Brain pericyte (primary cell): ENCODE measurements at places on chromosomes 4 and X.
A peak's percentile ranks its signal among the peaks of the same experiment; 100 is the strongest.

DNA sequence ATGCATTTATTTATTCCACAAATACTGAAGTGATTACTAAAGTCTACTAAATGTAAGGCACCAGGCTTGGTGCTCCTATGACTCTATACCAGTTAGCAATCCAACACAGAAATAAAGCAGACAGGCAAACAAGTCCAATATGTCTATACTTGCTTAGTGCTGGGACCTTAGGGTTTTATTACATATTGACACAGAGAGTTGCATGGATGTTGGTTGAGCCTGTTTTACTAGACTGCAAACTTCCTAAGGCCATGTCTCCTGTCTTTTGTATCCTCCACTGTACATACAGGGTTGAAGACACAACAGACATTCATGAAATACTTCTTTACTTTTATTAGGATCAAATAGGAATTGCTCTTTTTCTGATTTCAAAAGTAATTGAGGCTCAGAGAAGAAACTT is 69.0 kb downstream of the LNX1 start:
- DNase-seq = no peak

- no peak for DNase-seq
Observed at GRCh38 chrX:118346258-118347094, 570 bp downstream of the WDR44 start.

DNA sequence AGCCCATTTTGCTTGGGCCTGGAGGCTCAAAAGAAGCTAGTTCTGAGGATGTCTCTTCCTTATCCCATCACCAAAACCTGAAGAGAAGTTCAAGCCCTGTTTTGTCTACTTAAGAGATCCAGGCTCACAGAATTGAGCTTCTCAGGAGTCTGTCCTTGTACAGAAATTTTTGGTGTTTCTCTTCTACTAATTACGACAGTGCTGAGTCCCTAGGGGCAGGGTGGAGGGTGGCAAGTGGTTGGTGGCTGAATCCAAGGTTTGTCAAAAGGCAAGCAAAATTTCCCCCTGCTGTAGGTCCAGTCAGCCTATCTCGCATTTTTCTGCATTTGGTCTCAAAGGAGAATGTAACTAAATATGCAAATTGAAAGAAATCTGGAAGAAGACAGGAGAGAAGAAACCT is 377.9 kb downstream of the SMARCA1 start:
- DNase-seq = no peak

DNA sequence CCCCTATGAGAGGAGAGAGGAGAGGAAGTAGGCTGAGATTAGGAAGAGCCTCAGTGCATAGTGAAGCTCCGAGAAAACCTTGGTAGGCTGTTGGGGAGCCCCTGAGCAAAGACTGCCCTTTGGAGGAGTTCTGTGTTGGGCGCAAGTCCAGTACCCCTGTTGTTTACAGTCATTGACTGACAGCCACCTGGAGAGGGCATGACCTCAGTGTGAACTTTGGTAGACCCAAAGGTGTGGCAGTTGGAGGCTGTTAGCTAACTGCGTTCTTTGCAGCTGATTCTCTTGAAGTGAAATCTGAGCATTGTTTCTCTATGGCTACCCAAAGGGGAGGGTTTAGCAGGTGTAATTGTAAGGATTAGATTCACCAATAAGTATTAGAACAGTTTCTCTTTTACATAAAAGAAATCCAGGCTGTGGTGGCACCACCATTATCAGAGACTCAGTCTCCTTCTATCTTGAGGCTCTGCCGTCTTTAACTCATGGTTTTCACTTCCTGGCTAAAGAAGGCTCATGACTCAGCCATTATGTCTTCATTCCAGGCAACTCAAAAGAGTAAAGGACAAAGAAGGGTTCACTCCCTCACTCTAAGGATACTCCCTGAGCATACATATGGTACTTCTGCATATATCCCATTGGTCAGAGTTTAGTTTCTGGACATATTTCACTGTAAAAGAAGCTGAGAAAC is 33.4 kb downstream of the ANXA3 start:
- DNase-seq = no peak

DNA sequence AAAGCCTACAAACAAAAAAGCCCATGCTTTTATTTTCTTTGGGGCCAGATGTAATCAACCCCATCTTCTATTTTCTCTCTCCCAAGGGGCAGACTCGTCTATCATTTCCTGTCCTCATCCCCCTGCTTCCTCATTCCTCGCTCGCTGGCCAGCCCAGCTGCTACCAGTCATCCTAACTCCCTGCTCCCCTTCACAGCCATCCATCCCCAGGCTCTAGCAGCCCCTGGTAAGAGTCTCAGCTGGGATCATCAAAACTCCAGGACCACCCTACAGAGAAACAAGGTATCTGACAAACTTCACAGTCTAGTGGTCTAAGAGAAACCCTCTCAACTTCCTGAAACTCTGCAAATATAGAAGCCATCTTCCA is 23.6 kb downstream of the SH3KBP1 start:
- no peak for DNase-seq

DNA sequence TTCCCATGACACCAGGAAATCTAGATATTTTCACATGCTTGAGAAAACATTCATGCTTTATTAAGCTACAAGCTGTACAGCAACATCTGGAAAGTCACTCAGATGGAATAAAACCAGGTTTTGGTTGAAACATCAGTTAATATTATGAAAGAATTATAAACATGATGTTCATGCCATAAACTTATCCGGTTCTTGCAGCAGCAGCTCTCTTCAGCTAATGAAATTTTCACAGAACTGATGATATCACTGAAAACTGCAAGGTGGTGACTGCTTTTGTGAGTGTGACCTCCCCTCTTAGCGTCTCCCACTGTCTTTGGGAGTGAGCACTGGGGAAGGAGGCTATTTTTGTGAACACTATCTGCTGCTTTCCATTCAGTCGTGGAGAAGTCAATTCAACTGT is 56.9 kb downstream of the ARHGAP10 start:
- no peak for DNase-seq

- no peak for DNase-seq
Observed at GRCh38 chr4:112213091-112213490, 18.5 kb upstream of the AP1AR start.

GRCh38 chrX:41320393-41320792 is 13.6 kb upstream of the DDX3X start:
- no peak for DNase-seq

DNA sequence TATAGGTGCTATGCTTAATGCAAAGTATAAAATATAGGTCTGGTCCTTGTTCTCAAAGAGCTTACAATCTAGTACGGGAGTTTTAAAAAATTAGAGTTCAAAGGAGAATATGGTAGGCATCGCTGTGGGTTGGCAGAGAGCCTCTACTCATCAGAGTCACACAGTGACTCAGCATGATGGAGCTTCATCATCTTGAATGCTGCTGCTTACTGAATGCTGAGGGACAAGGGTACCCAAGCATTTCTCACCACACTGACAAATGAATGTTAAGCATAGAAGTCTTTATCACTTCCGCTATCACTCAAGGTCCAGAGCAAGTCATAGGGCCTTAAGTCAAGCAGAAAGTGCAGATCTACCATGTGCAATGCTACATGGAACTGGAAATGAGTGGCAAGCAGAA is 268.6 kb upstream of the IGFBP7 start:
- DNase-seq = no peak

- DNase-seq = no peak
Observed at GRCh38 chrX:18537524-18537923, 112.1 kb downstream of the CDKL5 start.

GRCh38 chr4:28686618-28687017 is 1826.0 kb downstream of the STIM2 start:
- DNase-seq = no peak

DNA sequence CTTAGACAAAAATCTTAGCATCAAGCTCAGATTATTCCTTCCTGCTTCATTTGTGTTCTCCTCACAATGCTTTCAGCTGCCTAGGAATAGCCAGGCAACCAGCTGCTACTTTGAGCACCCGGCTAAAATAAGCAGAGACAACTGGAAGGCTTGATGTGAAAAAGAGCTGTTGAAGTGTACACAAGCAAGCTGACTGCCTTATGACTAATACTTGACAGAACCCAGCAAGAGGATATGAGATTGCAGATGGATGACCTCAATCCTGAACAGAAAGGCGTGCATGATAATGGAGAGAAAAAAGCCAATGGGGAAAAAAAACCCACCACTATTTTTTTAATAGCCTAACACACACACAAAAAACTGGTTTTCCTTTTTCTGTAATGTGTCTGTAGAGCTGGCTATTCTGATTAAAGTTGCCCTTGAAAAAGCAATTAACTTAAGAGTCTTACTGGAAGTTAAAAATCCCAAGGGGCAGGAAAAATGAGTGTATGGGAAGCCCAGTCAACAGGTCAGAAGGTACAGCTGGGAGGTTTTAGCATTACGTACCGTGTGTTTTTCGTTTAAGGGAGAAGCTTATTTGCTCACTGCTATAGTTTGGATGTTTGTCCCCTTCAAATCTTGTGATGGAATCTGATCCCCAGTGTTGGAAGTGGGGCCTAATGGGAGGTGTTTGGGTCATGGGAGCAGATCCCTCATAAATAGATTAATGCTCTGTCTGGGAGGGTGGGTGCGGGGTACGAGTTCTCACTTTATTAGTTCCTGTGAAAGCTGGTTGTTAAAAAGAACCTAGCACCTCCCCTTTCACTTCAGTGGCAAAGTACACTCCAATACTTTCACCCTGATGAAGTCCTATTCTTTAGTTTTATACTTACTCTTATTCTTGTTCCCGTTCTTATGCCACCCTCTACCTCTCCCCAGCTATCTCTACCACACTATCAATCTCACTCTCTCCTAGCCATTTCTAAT is 37.1 kb upstream of the HERC6 start:
- peak; percentile 87 for DNase-seq

DNA sequence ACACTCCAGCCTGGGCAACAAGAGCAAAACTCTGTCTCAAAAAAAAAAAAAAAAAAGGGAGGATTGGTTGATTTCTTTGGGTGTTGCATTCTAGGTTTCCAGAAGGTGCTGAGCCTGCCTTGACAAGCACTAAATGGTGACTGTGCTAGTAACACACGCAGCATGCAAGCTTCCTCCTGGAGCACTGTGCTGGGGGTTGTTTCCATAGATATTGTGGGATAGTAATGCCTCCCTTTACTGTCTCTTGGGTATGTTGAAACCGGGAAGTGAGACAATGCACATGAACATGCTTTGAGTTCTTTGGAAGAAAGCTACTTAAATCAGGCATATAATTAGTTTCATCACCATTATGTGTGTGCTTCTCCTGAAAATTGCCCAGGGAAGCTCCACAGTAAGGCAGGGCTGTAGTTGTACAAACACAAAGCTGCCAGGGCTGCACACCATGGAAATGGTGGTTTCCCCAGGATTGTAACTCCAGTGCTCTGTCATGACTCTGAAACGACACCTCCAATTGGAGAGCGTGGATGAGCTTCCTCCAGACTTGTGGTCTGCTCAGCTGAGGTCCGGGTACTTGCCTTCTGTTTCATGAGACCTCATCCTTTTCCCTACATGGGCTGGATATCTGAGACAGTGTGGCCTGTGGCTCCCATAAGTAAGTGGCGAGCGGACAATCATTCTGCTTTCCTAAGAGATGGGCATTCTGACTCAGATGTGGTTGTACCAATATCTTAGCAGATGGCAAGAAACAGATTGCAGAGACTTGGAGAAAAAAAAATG is 31.5 kb upstream of the STOX2 start:
- DNase-seq = no peak

GRCh38 chrX:13721819-13722519 is 12.5 kb downstream of the TRAPPC2 start:
- DNase-seq = no peak

DNA sequence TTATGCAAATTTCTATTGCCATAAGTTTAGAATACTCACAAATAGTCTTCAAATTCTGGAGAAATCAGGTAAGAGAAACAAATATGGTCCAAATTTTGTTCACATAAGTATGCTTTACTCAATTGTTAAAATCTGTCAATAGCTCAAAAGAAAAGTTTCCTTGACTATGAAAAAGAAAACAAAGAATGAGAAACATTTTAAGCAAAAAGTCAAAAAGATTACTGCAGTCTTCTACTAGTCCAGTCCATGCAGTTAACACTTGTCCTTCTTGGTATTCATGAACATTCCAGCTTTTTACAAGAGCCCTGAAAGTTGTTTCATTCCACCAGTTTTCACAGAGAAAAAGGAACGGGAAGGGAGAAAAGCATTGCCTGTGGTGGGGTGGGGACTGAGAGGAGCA is 54.7 kb upstream of the ZXDA start:
- DNase-seq = no peak

GRCh38 chr4:38943343-38943742 is 75.7 kb downstream of the FAM114A1 start:
- DNase-seq = no peak

GRCh38 chr4:176137631-176138030 is 57.8 kb downstream of the SPATA4 start:
- no peak for DNase-seq
